ENCODE measurements at places on chromosomes 7 and 10. TPM values are rescaled to one million over a fixed set of nuclear protein-coding genes. Genes with fewer than 3 reads are reported as not detected.

Gene ASIC3
- total RNA-seq, result 1.7 TPM

DNA sequence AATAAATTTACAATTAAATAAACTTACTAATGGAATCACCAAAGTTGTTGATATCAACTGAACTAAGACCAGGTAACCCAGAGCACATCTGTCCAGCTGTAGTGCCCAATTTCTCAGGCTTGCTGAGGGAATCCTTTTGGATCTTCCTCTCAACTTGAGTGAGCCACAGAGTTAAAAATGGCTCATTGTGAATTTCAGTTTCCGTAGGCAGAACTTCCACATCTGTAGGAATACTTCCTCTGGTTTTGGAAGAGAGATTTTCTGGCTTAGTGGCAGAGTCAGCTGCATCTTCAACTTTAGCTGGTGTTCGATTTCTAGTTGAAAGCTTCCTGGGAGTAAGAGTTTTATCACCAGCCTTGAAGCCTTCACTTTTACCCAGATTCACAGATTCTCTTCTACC, 11.3 kb downstream of the MKI67 start:
- H3K36me3 ChIP-seq, result peaks cover 50% of the 10 kb centered on the region
- no peaks in the 10 kb centered on the region for H3K4me1 ChIP-seq
- H3K4me3 ChIP-seq, result no peak overlapping the region
- H3K27ac ChIP-seq, result no peak overlapping the region
- DNase-seq, result no peak
- no peaks in the 10 kb centered on the region for H3K27me3 ChIP-seq

GRCh38 chr7:40680657-40681056, 545.9 kb downstream of the SUGCT start:
- H3K4me1 ChIP-seq, result no peaks in the 10 kb centered on the region
- no peak for DNase-seq
- H3K27me3 ChIP-seq, result no peaks in the 10 kb centered on the region
- no peak overlapping the region for H3K27ac ChIP-seq
- no peak overlapping the region for H3K4me3 ChIP-seq
- H3K36me3 ChIP-seq, result no peaks in the 10 kb centered on the region

- H3K4me1 ChIP-seq, result no peaks in the 10 kb centered on the region
- H3K36me3 ChIP-seq, result peaks cover 5% of the 10 kb centered on the region
- no peak overlapping the region for H3K27ac ChIP-seq
Measured at GRCh38 chr7:27631391-27631790, 31.3 kb downstream of the HIBADH start.

Gene EBLN1
- not detected for total RNA-seq

GRCh38 chr7:30906515-30907240, 5.0 kb upstream of the AQP1 start:
- H3K4me1 ChIP-seq, result no peaks in the 10 kb centered on the region
- DNase-seq, result no peak
- no peak overlapping the region for H3K27ac ChIP-seq
- H3K4me3 ChIP-seq, result no peak overlapping the region

Gene ITGA8
- not detected for total RNA-seq

GRCh38 chr10:57786850-57787750, 480.6 kb downstream of the IPMK start:
- H3K36me3 ChIP-seq, result peaks cover 60% of the 10 kb centered on the region
- no peaks in the 10 kb centered on the region for H3K27me3 ChIP-seq
- peaks cover 8% of the 10 kb centered on the region for H3K4me1 ChIP-seq
- peak; percentile 43 for DNase-seq
- H3K27ac ChIP-seq, result peak overlapping the region; percentile 82

- H3K36me3 ChIP-seq, result no peaks in the 10 kb centered on the region
- H3K4me3 ChIP-seq, result no peak overlapping the region
- no peak overlapping the region for H3K27ac ChIP-seq
- peaks cover 32% of the 10 kb centered on the region for H3K27me3 ChIP-seq
Measured at GRCh38 chr10:106535304-106535953, 629.1 kb downstream of the SORCS1 start.

Gene WNT8B
- not detected for total RNA-seq

- peaks cover 13% of the 10 kb centered on the region for H3K36me3 ChIP-seq
- peak overlapping the region; percentile 65 for H3K4me3 ChIP-seq
- H3K27me3 ChIP-seq, result no peaks in the 10 kb centered on the region
- H3K4me1 ChIP-seq, result peaks cover 2% of the 10 kb centered on the region
- peak overlapping the region; percentile 61 for H3K27ac ChIP-seq
- DNase-seq, result no peak
Measured at GRCh38 chr7:13981070-13981469, 8.4 kb downstream of the ETV1 start.

DNA sequence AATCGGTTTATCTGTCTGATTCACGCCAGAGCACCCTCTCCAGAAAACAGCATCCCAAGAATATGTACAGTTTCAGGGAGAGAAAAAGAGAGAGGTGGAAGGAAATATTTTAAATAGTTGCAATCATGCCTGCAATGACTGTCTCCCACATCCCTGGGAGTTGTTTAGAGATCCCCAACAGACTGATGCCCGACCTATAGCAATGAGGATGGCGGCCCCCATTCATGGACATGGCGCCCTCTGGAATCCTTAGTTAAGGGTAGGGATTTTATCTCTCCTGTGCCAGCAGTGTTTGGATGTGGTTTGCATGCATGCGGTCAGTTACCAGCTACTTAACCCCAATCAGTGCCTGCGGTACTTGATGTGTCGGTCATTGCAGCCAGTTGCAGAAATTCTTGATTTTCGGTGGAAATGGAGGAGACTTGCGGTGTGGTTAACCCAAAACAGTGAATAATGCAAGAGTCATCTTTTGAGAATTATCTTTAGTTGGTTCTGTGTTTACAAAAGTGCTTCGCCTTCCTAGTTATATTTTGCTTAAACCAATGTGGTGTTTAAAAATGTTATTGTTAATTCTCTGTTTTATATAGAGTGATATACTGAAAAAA, 186.0 kb upstream of the TCF7L2 start:
- no peak overlapping the region for H3K4me3 ChIP-seq
- DNase-seq, result no peak
- no peak overlapping the region for H3K27ac ChIP-seq
- no peaks in the 10 kb centered on the region for H3K27me3 ChIP-seq
- peaks cover 10% of the 10 kb centered on the region for H3K4me1 ChIP-seq

DNA sequence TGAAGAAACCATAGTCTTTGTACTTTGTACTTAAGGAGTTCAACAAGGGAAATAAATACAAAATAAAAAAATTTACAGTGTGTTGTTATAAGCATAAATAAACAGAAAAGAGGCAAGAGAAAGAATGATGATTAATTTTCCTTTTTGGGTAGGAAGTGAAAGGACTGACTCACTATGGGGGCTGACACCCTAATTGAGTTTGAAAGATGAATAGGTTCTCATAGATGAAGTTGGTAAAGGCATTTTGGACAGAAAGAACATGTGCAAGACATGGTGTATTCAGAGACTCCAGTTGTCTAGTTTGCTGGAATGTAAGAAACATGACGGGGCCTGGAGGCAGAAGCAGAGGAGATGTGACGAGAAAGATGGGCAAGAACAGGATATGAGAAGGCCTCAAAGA, 83.7 kb downstream of the VPS50 start:
- H3K4me3 ChIP-seq, result no peak overlapping the region
- H3K36me3 ChIP-seq, result no peaks in the 10 kb centered on the region
- DNase-seq, result no peak
- no peaks in the 10 kb centered on the region for H3K27me3 ChIP-seq

Gene LIPM
- not detected for total RNA-seq

DNA sequence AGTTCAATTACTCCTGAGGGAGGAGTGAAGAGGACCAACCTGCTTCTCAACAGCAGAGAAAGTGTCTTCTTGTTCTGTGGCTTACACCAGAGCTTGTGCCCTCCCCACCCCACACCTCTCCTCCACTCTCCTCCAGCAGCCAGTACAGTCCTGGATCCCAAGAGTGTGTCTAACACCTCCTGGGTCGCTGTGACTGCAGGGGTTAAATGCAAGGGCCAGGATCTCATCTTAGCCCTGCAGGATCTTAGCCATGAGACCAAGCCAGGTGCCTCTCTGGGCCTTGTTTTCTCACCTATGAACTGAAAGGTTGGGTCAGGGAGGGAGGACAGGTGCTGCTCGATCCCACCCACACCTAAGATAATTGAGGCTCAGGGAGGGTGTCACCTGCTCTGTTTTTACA, 34.5 kb upstream of the MSRB2 start:
- no peaks in the 10 kb centered on the region for H3K27me3 ChIP-seq
- no peaks in the 10 kb centered on the region for H3K36me3 ChIP-seq
- H3K27ac ChIP-seq, result peak overlapping the region; percentile 17
- no peak overlapping the region for H3K4me3 ChIP-seq
- DNase-seq, result no peak
- peaks cover 9% of the 10 kb centered on the region for H3K4me1 ChIP-seq

- no peak overlapping the region for H3K4me3 ChIP-seq
- no peaks in the 10 kb centered on the region for H3K36me3 ChIP-seq
- H3K27me3 ChIP-seq, result no peaks in the 10 kb centered on the region
- DNase-seq, result no peak
Measured at GRCh38 chr7:95798401-95798930, 26.1 kb downstream of the DYNC1I1 start.

- no peak for DNase-seq
- no peak overlapping the region for H3K4me3 ChIP-seq
- H3K27ac ChIP-seq, result no peak overlapping the region
- no peaks in the 10 kb centered on the region for H3K36me3 ChIP-seq
Measured at GRCh38 chr7:37432281-37432920, 16.3 kb downstream of the ELMO1 start.

DNA sequence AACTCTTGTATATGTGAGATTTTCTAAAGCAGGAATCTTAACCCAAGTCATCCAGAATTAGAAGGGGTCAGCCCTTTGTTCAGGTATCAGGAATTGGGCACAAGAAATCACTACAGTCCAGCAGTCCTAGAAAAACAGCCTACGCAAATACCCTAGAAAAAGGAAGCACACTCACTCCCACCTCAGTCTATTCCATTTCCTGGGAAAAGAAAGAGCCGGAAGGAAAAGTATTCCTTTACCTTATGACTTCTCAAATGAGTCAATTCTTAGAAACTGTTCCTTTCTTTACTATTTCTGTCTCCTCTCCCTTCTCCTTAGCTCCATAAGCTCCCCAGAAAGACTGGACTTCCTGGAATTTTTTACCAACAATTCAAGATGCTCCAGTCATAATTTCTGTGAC, 62.7 kb downstream of the DNAJC12 start:
- H3K27me3 ChIP-seq, result no peaks in the 10 kb centered on the region
- H3K4me3 ChIP-seq, result no peak overlapping the region
- no peaks in the 10 kb centered on the region for H3K4me1 ChIP-seq
- H3K36me3 ChIP-seq, result no peaks in the 10 kb centered on the region
- no peak overlapping the region for H3K27ac ChIP-seq

GRCh38 chr10:51760864-51761640, 61.7 kb upstream of the CSTF2T start:
- no peaks in the 10 kb centered on the region for H3K36me3 ChIP-seq
- no peak for DNase-seq
- no peaks in the 10 kb centered on the region for H3K27me3 ChIP-seq

- no peaks in the 10 kb centered on the region for H3K36me3 ChIP-seq
- no peak for DNase-seq
- H3K4me1 ChIP-seq, result no peaks in the 10 kb centered on the region
- H3K27ac ChIP-seq, result no peak overlapping the region
Measured at GRCh38 chr10:83179371-83179770, 959.9 kb upstream of the GHITM start.

Gene NPFFR1
- not detected for total RNA-seq

GRCh38 chr7:131107337-131108211, 220.1 kb upstream of the MKLN1 start:
- DNase-seq, result peak; percentile 62
- no peak overlapping the region for H3K27ac ChIP-seq
- peak overlapping the region; percentile 88 for H3K4me3 ChIP-seq
- H3K4me1 ChIP-seq, result peaks cover 10% of the 10 kb centered on the region
- H3K36me3 ChIP-seq, result no peaks in the 10 kb centered on the region

DNA sequence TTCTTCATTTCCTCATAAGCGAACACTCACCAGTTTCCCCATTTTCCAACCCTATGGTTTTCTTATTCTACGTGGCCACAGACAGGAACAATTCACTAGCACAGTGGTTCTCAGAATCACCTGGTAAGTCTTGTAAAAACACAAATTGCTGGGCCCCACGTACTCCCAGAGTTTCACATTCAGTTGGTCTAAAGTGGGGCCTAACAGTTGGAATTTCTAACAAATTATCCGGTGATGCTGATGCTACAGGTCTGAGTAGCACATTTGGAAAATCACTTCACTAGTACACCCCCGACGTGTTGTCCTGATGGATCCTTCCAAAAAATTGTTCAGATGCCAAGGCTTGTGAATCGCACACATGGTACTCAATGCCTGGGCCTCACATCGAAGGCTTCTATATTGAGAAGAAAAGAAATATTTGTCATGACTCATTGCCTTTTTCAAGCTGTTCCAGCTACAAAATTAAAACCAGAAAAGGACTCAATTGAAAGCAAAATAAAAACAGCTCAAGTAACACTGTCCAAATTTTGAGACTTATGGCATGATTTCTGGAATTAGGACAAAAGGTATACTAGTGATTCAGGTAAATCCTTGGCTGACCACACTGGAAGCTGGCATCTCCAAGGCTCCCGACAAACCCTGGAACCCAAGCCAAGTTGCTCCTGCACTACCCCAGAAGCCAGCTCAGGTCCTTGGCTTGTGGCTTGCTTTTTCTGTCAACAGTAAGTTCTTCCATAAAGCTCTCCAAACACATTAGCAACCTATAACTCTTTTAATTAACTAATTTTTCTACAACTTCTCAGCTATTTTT, 12.9 kb upstream of the VIM start:
- H3K4me3 ChIP-seq, result no peak overlapping the region
- no peaks in the 10 kb centered on the region for H3K36me3 ChIP-seq
- no peak for DNase-seq

Gene CCDC136
- total RNA-seq, result 28.7 TPM

Gene MLXIPL
- total RNA-seq, result 5.5 TPM

GRCh38 chr7:26670290-26670689, 194.1 kb downstream of the SKAP2 start:
- no peaks in the 10 kb centered on the region for H3K36me3 ChIP-seq
- no peak overlapping the region for H3K27ac ChIP-seq
- DNase-seq, result no peak
- H3K4me1 ChIP-seq, result no peaks in the 10 kb centered on the region
- no peak overlapping the region for H3K4me3 ChIP-seq
- no peaks in the 10 kb centered on the region for H3K27me3 ChIP-seq

Gene SAMD9
- total RNA-seq, result 0.07 TPM

DNA sequence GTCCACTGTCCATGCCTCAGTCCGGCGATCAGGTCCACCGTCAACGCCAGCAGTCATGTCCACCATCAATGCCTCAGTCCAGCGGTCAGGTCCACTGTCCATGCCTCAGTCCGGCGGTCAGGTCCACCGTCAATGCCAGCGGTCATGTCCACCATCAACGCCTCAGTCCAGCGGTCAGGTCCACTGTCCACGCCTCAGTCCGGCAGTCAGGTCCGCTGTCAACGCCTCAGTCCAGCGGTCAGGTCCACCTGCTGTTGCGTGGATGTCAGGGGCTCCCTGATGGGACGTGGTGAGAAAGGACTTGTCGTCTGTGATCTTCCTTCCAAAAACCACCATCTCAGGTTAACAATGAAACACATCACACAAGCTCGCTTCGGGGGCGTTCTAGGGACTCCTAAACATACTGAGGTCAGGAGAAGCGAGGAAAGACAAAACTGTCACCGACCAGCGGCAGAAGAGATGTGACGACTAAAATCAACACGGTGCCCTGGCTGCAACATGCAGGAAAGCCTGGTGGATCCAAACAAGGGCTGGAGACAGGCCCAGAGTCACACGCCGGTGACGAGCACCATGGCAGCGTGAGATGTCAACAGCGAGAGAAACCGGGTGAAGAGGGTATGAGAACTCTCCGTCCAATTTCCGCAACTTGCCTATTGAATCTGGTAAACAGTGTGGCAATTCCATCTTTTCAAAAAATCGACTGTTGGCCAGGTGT, 264.2 kb downstream of the MAD1L1 start:
- no peaks in the 10 kb centered on the region for H3K4me1 ChIP-seq
- no peak for DNase-seq
- no peaks in the 10 kb centered on the region for H3K27me3 ChIP-seq
- H3K36me3 ChIP-seq, result peaks cover 16% of the 10 kb centered on the region
- no peak overlapping the region for H3K4me3 ChIP-seq
- no peak overlapping the region for H3K27ac ChIP-seq

Measured in H9 (cell line).